Hematopoietic multipotent progenitor cell treated with erythropoietin and hydrocortisone succinate and interleukin-3 and kit ligand, for 4 days (in vitro differentiated cells): ENCODE measurements at places on chromosomes 6 and 20.

DNA sequence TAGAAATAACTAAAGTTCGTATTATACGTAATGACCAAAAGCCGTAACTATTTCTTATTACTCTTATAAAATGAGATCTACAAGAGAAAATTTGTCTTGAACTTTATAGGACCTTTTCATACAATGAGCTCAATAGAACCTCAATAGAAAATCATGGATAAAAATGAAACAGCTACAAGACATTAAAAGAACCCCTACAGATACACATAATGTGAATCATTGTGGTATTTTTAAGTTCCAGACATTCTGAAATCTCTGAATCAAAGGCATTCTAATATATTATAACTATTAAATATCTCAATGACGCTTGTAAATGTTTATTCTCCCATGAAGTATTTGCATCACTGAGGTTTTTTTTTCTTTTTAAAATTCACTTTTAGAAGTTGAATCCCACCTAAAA lies 22.2 kb upstream of the POU3F2 start:
- DNase-seq: no peak

DNA sequence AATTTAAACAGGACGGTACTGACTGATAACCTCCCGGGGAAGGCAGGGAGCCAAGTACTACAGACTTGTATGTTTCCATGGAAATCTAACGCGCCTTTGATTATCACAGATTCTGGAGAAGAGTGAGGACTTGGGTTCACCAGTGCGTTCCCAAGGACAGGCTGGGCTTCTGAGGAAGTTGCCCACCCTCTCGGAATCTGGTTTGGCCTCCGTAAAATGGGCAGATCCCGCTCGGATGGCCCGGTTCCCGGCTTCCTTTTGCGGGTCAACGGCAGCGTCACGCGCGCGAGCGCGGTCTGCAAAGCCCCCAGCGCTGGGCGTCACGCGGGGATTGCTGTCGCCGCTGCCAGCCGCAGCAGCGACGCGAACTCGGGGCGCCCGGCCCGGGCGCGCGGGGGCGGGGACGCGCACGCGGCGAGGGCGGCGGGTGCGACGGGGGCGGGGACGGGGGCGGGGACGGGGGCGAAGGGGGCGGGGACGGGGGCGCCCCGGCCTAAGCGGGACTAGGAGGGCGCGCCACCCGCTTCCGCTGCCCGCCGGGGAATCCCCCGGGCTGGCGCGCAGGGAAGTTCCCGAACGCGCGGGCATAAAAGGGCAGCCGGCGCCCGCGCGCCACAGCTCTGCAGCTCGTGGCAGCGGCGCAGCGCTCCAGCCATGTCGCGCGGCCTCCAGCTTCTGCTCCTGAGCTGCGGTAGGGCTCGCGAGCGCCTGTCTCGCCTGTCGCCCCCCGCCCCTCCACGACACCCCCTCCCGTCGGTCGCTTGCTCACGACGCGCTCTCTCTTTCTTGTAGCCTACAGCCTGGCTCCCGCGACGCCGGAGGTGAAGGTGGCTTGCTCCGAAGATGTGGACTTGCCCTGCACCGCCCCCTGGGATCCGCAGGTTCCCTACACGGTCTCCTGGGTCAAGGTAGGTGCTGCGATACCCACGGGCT lies at the start of gene CD83:
TSS of gene CD83 (plus strand) at position 615 of the 933 bp plus-strand sequence. CDS start at position 655, 40 bp downstream.
- DNase-seq: peak; percentile 91

- no peak for DNase-seq
Observed at GRCh38 chr6:28943223-28943556, 19.4 kb upstream of the TRIM27 start.

- DNase-seq: no peak
Observed at GRCh38 chr6:8794420-8794819, 359.1 kb upstream of the SLC35B3 start.

GRCh38 chr20:9903048-9903655 lies 64.3 kb upstream of the PAK5 start:
- peak; percentile 29 for DNase-seq

DNA sequence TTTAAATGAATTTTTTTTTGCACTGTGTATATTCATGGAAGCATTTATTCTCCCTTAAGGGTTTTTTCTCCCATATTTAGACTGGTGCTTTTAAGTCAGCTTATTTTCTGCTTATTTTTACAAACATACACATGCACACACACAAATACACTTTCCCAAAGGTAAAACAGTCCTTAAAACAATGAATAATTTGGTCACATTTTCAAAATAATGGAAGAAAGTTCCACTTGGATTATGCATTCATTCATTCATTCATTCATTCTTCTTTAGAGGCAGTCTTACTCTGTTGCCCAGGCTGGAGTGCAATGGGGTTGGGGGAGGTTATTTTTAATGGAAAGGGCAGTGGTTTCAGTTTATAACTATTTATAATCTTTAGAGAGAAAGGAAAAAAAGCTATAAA lies 69.8 kb downstream of the STXBP5 start:
- no peak for DNase-seq

GRCh38 chr6:81909981-81910900 lies 157.8 kb upstream of the TENT5A start:
- DNase-seq: peak; percentile 19

DNA sequence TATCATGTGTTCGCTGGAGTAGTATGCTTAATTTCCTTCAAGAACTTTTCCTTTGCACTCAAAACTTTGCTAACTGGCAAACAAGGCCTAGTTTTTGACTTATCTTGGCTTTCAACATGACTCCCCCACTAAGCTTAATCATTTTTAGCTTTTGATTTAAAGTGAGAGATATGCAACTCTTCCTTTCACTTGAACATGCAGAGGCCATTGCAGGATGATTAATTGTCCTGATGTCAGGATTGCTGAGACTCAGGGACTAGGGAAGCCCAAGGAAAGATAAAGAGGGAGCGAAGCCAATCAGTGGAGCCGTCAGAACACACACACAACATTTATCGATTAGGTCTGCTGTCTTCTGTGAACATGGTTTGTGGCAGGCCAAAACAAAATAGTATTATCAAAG lies 491.4 kb downstream of the CBLN4 start:
- DNase-seq: no peak

DNA sequence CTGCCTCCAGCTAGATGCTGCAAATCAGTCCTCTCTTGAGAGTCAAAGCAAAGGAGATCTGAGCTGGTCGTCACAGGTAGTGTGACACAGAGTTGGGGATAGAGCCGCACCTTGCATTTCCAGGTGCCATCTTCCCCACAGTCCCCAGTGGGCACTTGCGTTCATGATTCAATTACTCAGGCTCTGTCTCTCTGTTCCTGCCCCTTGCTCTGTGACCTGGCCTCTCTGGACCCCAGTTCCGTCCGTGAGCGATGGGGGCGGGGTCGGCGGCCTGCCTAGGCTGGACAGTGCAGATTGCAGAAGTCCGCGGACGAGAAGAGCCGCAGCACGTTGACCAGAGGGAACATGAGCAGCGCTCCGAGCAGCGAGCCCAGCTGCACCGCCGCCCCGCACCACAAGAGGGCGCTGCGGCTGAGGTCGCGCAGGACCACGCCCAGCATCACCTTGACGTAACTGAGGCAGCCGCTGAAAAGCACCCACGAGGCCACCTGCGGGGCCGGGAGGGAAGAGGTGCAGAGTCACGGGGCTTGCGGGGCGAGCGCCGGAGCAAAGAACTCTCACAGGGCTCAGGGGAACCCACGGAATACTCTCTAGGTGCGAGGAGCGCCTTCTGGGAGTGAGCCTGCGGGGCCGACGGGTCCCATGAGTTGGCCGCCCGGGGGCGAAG lies 7.4 kb downstream of the SLC52A3 start:
- DNase-seq: peak; percentile 49

DNA sequence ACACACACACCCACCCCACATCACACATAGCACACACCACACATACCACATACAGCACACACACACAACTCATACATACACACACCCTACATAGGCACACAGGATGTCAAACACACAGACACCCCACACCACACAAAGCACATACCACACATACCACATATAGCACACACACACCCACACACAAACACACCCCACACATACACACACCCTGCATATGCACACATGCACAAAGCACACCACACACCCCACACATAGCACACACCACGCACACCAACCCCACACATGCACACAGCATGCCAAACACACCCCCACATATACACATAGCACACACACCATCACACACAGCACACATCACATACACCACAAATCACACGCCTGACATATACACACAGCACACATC lies 79.1 kb downstream of the RAMACL start:
- DNase-seq: no peak

DNA sequence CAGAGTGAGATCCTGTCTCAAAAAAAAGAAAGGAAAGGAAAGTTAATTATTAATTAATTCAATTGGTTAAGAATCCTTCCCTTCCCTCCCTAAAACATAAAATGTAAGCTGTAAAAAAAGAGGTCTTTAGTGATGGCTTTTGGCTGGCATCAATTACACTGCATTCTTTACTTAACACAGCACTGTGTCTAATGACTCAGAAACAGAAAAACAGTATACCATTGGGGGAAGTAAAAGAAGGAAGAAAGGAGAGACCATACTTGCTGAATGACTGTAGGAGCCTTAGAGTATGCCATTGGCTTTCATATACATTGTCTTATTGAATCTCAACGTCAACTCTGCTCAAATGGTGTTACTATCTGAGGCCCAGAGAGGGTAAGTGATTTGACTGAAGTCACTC lies 18.3 kb upstream of the CITED2 start:
- no peak for DNase-seq

- DNase-seq: peak; percentile 50
Observed at GRCh38 chr20:8260837-8261251, 128.8 kb downstream of the PLCB1 start.

- no peak for DNase-seq
Observed at GRCh38 chr20:16017656-16018055, 555.6 kb downstream of the KIF16B start.

DNA sequence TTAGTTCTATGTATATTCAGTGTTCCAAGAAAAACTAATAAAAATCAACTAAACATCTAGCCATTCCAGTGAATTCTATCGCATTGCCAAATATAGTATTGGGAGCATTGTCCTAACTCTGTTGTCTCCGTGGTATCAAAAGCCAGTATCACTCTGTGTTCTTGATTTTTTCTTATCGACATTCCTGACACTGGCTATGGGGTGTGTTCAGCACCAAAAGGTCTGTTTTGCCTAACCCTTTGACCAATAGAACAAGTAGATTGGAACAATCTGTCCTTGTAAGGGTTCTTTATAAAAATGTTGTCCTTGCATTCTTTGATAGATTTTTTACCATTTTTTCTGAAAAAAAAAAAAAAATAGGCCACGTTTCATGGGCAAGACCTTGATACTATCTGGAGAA lies 161.5 kb downstream of the TSHZ2 start:
- DNase-seq: no peak

- peak; percentile 96 for DNase-seq
Observed at GRCh38 chr6:15365273-15365687, 119.4 kb downstream of the JARID2 start.

- DNase-seq: peak; percentile 83
Observed at GRCh38 chr20:36808317-36809257, 35.0 kb upstream of the DSN1 start.

DNA sequence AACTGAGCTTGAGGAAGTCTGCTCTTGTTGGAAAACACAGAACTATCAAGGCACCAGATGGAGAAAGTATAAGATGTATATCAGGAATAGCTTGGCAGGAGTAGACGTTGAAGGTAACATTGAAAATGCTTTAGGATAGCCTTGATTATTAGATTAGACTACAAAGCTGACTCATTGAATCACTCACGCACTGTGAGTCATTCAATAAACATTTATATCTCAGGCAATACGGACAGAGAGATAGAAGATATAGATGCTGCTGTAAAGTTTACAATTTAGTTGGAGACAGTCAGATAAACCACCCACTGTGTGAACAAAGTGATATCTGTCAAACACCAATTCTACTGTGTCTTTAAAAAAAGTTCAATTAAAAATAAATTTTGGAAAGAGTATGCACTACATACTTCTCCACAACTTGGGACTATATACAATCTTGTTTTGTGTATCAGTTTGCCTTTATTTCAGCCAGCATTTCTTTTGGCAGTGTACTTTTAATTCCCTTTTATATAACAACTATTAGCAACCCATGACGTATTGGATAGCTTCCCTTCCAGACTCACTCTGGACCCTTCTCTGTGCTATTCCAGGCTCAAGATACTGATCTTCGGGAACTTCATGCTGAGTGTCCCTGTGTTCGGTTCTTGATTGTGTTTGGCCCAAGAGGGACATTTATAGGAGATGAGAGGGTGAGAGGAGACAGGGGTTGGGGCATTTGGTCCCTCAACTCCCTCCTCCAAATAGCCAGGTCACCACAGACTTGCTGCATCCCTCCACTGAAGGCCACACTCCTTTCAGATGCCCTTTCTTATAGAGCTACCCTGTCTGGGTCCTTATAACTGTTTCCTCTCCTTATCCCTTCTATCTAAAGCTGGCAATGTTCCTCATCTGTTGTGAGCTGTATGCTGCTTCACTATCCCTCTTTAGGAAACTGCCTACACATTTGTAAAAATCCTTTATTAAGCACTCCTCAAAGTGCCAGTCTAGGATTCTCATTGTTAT lies 176.6 kb upstream of the PTPRK start:
- DNase-seq: no peak

DNA sequence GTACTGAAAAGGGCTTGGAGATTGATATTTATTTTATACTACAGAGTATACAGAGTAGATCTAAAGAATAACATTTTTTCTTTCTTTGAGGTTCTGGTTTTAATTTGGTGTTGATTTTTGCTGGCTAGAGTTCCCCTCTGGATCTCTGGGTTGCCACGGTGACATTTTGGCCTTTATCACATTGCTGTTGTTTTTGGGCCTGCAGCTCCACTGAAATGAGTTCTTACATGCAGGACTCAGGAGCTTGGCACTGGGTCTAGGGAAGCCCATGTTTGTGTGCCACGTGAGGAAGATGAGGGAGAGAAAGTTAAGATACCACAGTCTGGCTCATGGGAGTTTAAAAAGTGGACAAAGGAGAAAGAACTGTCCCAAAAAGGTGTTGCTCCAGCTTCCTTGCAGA lies 7.4 kb upstream of the TFAP2C start:
- no peak for DNase-seq

DNA sequence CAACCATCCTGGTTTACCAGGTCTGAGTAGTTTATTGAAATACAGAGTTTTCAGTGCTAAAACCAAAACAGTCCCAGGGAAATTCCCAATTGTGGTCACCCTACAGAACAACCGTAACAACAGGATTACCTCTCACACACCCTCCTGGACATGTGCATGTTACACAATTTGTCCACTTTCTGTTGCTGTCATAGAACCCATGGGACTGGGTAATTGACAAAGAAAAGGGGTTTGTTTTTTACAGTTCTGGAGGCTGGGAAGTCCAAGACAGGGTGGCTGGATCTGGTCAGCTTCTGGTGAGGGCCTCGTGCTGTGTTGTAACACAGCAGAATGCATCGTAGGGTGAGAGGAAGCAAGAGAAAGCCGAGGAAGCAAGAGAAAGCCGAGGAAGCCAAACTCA lies 9.1 kb upstream of the ADA start:
- DNase-seq: no peak

DNA sequence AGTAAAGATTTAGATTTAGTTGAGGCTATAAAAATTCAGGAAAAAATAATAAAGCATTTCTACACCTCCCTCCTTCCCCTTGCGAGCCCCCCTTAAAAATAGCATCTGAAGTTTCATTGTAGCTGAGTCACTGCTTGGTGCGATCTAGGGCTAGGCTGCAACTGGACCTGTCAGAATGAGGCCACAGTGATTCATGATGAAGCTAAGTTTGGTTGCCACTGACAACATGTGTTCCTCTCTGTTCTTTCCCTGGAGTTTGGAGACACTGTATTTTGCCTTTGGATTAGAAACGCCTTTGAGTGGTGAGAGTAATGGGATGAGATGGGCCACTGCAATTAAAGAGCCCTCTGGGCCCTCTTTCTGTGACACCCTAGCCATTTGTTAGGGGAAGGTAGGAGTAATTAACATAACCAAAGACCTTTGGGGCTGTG lies 334.1 kb downstream of the NRN1 start:
- DNase-seq: peak; percentile 44
